Esophagus squamous epithelium (tissue), 5 donors: ENCODE measurements at places on chromosomes 13 and 19.

DNA sequence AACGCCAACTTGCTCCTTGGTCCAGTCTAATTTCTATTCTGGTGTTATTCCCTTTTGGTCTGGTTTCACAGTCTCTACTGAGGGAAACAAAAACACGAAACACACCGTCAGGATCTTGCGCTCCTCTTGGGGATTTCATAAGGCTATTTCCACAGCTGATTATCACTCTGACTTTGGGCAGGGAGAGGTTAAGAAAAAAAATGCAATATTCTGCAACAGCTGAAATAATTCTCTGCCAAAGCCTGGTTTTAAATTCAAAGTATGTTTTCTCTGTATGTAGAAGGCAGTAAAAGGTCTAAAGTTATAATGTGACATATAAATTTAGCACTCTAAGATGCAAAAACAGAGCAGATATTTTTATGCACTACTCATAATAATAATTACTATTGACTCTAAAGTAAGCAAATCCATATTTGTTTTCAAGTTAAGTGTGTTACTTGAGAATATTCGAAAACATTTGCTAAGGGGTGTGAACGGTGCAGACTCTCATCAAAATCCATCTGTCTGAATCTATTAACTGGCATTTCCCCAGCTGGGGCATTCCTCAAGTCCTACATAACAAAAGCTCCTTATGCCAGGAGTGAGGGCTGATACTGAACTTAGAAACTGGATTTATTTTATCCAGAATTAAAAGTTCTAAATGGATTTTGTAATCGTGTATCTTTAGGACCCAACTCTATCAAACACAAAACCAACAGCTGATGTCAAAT, 38.4 kb upstream of the STARD13 start:
- no peak for DNase-seq

DNA sequence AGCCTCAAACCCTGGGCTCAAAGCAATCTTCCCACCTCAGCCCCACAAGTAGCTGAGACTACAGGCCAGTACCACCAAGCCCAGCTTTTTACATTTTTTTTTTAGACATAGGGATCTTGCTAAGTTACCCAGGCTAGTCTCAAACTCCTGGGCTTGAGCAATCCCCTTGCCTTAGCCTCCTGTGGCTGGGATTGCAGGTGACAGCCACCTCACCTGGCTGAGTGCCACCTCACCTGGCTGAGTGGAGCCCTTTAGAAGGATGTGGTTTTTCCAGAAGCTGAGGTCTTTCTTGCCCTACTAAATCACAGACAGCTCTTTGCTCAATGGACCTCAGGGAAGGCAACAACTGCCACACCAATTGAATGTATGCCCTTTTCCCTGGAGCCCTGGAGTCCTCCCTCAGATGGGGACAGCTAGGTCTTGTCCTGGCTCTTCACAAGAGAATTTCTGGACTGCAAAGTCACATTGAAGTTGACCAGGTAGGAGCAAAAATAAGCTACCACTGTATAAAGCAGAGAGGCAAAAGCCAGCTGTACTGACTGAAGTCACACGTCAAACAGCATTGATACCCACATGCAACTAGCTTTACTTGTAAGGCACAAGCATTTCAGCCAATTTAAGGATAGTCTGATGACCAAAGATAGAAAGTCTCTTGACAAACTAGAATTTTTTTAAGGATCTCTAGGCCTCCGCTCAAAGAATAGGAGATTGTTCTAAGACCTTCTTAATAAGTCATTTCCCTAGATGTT, 14.0 kb downstream of the PDX1 start:
- DNase-seq: no peak

DNA sequence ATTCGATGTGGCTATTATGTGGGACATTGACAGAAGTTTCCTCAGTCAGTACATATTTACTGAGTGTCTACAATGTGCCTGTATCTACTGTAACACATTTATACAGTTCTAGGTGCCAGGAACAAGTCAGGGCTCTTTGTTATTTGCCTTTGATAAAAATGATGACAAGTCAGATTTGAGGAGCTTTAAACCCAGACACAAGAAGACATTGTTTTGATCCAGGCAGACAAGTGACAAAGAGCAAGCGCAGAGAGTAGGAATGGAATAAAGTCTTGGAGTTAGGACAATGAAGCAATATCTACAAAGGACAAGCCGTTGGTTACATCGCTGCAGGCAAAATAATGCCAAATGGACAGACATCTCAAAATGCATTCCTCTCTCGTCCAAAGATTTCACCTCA, 70.1 kb downstream of the ITGBL1 start:
- DNase-seq: no peak

DNA sequence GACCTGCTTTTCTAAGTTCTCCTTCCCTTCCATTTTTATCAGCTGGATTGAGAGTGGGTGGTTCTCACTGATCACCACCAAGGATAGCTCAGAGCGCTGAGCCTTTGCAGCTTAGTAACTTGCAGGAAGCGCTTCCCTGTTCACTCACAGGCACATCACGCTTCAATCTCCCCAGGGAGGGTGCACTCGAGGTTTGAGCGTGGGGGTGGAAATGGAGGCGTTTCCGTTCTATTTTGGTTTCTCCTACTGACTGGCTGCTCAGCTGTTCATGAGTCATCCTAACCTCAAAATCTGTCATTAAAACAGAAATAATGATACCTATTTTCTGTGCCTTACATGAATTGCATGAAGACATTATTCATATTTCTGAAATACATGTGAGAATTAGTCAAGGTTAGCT, 292.1 kb downstream of the SPRY2 start:
- peak; percentile 4 for DNase-seq

- no peak for DNase-seq
These were observed 1.1 kb downstream of the TECR start for GRCh38 chr19:14530506-14530905.

DNA sequence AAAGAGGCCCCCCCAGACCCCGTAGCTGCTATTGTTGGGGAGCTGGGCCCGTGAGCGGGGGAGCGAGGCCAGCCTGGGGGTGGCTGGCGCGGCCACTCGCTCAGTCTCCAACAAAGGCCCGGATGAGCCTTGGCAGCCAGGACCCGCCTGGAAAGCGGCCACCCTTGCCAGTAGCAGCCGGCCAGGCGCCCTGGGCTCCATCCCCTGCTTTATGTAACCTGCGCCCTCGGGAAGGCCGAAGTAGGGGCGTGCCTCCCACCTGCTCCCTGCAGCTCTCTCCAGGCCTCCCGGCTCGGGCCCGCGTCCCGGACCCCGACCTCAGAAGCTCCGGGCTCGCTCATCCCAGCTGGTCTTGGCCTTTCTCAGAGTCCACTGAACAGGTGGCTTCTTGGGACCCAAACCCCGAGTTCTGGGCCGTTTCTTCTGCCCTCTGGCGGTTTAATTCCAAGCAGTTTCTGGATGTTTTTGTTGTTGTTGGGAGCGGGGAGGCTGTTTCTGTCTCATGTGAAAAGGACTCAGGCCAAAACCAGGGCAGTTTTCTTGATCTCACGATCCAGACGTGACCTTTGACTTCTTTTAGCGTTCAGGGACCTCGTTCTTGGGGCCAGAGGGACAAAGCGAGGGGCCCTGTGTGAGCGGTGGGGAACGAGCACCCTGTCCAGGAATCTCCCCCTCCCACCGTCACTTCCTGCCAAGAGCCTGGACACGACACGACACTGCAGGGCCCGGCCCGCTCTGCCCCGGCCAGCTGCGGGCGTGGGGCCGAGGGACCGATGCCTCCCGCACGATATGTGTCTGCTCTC, 1.2 kb downstream of the CDC34 start:
- no peak for DNase-seq

GRCh38 chr13:94267581-94268366, 211.7 kb downstream of the DCT start:
- DNase-seq: no peak

DNA sequence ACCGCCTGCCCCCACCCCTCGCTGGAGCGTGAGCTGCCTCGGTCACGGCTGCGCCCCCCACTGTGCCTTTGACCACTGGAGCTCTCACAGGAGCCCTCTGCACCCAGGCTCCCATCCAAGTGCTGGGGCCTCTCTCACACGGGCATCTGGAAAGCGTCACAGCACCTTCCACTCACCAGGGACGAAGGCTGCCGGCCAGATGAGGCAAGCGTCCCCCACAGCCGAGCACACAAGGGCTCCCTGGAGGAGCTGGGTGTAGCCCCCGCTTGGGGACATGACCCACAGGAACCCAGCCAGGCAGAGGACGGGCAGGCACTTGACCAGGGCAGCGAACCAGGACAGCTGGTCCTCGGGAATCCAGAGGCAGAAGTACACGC, 560 bp downstream of the TMEM86B start:
- DNase-seq: no peak

DNA sequence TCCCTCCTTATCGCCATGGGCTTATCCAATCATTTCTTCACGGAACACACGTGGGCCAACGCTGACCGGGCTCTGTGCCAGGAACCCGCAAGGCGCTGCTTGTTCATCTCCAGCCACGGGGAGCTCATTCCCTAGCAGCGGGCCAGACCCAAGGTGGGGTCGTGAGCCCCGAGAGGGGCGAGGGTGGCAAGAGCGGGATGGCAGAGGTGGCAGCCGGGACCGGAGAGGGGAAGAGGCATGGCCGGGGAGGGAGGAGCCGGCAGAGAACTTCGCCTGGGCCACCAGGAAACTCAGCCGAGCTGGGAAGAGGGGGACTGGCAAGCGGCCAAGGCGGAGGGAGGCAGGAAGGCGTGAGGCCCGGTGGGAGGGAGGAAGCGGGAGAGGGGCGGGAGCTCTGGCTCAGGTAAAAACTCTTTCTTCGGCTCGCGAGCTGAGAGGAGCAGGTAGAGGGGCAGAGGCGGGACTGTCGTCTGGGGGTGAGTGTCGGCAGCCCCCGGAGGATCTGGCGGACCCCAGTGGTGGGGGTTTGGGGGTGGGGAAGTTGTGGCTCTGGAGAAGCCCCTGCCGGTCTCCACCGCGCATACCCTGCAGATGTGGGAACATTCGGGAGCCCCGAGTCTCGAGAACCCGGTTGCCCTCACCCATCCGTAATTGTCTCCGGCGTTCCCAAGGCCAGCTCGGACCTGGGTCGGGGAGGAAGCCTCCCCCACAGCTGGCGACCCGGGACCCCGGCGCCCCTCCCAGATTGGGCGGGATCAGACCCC, at the start of gene B3GNT3:
TSS of gene B3GNT3 (plus strand) at position 408 of the 764 bp plus-strand sequence. CDS start 12,670 bp downstream, outside the sequence.
- no peak for DNase-seq

DNA sequence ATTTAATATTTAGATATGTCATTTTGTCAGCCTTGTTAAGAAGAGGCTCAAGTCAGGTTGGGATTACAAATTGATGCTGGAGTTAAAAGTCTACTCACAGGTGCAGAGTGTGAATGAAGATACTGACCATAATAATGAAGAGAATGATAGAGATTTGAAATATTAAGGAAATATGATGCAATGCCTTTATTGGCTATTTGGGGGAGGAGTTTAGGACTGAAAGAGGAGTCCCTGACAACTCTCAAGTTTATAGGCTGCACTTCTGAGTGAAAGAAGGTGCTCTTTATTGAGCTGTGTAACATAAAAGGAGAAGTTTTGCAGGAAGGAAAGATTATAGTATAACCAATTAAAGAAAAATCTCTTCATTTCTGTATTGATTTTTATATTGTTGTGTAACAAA, 827.7 kb upstream of the PCDH9 start:
- DNase-seq: no peak
